ENCODE measurements at places on chromosomes 6 and 20.

- DNase-seq: peak; percentile 84
These were observed 100.0 kb upstream of the RIPOR2 start for GRCh38 chr6:25035512-25036435.

DNA sequence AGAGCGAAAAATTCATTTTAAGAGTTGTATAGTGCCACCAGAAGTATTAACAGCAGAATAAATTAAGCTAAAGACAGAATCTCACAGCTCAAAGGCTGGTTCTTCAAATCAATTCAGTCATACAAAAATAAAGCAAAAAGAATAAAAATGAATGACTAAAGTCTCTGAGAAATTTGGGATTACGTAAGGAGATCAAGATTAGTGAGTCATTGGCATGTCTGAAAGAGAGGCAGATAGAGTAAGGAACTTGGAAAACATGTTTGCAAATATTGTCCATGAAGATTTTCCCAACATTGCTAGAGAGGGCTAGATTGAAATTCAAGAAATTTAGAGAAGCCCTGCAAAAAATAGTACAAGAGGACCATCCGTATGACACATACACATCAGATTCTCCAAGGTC lies 1413.9 kb upstream of the ADGRB3 start:
- DNase-seq: no peak

DNA sequence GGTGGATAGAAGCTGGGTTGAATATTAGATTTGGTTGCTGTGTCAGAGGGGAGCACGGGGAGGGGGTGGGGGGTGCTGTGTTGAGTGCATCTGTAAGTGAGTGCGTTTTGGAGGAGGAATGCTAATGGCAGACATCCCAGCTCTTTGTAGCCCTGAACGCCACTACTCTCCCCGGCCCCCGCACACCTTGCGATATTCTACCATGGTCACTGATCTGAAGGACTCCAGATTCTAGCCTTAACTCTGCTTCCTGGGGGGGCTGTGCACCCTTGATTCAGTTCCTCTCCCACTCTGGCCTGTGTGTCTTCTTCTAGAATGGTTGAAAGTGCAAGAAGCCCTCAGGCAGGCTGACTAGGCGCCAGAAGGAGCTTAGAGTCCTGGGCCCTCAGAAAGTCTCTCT lies 7.1 kb downstream of the GLP1R start:
- no peak for DNase-seq

- DNase-seq: no peak
These were observed 307.1 kb downstream of the GRIK2 start for GRCh38 chr6:101700655-101701054.

DNA sequence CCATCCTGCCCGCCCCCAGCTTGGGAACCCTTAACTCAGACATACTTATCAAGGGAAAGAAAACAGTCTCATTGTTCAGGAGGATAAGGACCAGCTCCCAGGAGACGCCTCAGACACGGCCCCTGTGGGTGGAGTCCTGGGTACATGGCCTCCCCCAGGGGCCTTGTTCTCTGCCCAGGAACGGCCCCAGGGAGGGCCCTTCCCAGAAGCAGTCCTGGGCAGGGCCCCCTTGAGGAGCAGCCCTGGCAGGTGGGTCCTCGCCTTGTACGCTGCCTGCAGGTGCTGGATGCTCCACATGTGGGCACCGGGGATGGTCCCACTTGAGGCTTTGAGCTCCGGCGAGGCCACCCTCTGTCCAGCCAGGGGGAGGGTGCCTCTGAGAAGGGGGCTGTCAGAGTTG lies 4.5 kb upstream of the GATA5 start:
- DNase-seq: no peak

GRCh38 chr6:43510827-43511163 lies 649 bp upstream of the LRRC73 start:
- no peak for DNase-seq

DNA sequence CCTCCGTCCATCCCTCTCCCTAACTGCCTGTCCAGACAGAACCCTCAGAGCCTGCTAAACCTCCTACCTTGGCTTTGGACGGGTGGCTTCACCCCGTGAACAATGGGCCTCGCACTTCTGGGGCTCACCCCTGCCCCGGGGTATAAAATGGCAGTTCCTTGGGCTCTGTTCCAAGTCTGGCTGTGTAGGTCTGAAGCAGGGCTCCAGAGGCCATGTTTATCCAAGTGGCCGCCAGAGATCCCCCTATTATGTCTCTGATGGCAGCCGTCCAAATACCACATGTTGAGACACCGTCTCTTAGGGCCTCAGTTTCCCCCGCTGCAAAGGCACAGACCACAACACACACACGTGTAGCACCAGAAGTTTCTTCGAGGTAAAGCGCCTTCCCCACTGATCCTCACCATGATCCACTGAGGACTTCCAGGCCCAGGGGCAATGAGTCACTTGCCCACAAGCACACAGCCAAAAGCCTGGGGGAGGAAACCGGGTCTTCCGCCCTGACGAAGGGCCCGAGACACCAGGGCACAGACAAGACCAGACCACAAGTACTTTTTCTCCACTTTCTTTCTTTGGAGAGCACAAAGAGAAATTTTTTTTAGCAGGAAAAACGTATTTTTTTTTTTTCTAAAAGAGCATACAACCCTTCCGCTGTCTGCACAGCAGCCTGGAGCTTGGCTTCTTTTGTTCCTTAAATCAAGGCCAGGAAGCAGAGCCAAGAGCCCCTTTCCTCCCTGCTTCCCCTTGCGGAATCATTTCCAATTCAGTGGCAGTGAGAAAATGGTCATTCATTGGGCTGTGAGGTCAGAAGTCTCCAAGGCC lies 11.8 kb downstream of the CPNE5 start:
- no peak for DNase-seq

GRCh38 chr20:20289331-20289730 lies 78.6 kb upstream of the INSM1 start:
- DNase-seq: no peak

GRCh38 chr6:148416330-148416965 lies 73.8 kb downstream of the SASH1 start:
- no peak for DNase-seq

All from T-helper 2 cell (primary cell).